ENCODE measurements at places on chromosomes 7 and 10.
A peak's percentile ranks its signal among the peaks of the same experiment; 100 is the strongest.

GRCh38 chr7:47669178-47669891, 87.4 kb upstream of the TNS3 start:
- DNase-seq: peak; percentile 63
- H3K27ac ChIP-seq: no peak overlapping the region

GRCh38 chr7:77649716-77650349, 46.4 kb upstream of the RSBN1L start:
- H3K27ac ChIP-seq: no peak overlapping the region
- DNase-seq: no peak
- H3K27me3 ChIP-seq: no peaks in the 10 kb centered on the region
- H3K4me3 ChIP-seq: no peak overlapping the region

- no peak for DNase-seq
- no peaks in the 10 kb centered on the region for H3K27me3 ChIP-seq
- no peak overlapping the region for H3K4me3 ChIP-seq
Observed at GRCh38 chr10:1425879-1426278, 311.4 kb downstream of the ADARB2 start.

DNA sequence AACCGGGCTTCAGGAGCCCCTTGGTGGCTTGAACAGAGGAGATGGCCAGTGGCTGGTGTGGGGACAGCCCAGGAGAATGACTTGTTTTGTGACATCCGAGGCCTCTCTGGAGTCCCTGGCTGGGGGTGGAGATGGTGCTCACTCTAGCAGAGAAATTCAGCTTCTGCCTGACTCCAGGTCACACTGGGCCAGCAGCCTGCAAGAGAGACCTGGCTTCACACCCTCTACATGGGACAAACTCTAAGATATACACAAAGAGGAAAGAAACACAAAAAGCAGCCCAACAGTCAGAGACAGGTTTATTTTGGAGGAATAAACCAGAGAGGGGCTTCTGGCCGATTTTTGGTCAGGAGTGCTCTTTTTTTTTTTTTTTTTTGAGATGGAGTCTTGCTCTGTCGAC, 132.8 kb downstream of the ELFN1 start:
- H3K27me3 ChIP-seq: no peaks in the 10 kb centered on the region
- H3K4me1 ChIP-seq: no peaks in the 10 kb centered on the region
- DNase-seq: no peak
- H3K27ac ChIP-seq: no peak overlapping the region
- no peak overlapping the region for H3K4me3 ChIP-seq

GRCh38 chr7:149489391-149490024, 8.1 kb downstream of the ZNF746 start:
- H3K4me3 ChIP-seq: no peak overlapping the region
- DNase-seq: no peak
- peaks cover 82% of the 10 kb centered on the region for H3K36me3 ChIP-seq
- no peaks in the 10 kb centered on the region for H3K27me3 ChIP-seq
- no peak overlapping the region for H3K27ac ChIP-seq

GRCh38 chr10:25068152-25069058, 52.0 kb downstream of the THNSL1 start:
- H3K4me1 ChIP-seq: no peaks in the 10 kb centered on the region
- H3K4me3 ChIP-seq: no peak overlapping the region
- no peak for DNase-seq
- H3K36me3 ChIP-seq: no peaks in the 10 kb centered on the region
- H3K27ac ChIP-seq: no peak overlapping the region

DNA sequence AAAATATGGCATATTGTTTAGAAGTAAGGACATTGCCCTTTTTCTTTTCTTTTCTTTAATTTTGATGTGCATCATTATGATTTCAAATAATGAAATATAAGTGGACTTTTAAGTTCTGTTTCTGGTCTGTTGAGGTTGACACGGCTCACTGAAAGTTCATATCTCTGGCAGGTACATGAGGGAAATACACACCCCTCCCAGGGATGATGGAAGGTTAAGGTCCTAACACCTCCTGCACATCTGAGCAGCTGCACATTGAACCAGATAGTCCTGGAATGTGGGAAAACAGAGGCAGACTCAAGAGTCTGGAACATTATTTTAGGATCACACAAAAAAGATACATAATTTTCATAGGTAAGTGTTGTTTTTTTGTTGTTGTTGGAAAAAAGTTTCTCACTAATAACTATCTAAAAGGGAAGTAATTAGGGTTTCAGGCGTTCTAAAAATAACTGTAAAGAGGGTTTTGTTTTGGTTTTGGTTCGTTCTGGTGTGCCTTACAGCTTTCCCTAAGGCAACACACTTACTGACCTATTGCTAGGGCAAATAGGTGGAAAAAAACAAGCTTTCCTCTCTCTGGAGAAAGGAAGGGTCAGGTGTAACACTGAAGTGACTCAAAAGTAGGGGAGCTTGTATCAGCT, 201.2 kb upstream of the PRKCQ start:
- no peak overlapping the region for H3K27ac ChIP-seq
- no peaks in the 10 kb centered on the region for H3K4me1 ChIP-seq
- H3K36me3 ChIP-seq: no peaks in the 10 kb centered on the region
- H3K27me3 ChIP-seq: no peaks in the 10 kb centered on the region

Measured in tibial nerve (tissue), 4 donors.